ENCODE measurements at places on chromosomes 1 and 21.

- no peak for DNase-seq
Observed at GRCh38 chr1:173038875-173039554, 11.7 kb downstream of the TNFSF18 start.

GRCh38 chr1:61955261-61955660, 213.0 kb downstream of the PATJ start:
- DNase-seq, result no peak

GRCh38 chr1:216075339-216075738, 347.9 kb downstream of the USH2A start:
- DNase-seq, result no peak

- DNase-seq, result no peak
Observed at GRCh38 chr1:36964830-36965229, 69.5 kb downstream of the GRIK3 start.

GRCh38 chr1:109880971-109881894, 29.4 kb upstream of the CSF1 start:
- no peak for DNase-seq

GRCh38 chr1:209490013-209490412, 93.5 kb upstream of the CAMK1G start:
- DNase-seq, result peak; percentile 23

DNA sequence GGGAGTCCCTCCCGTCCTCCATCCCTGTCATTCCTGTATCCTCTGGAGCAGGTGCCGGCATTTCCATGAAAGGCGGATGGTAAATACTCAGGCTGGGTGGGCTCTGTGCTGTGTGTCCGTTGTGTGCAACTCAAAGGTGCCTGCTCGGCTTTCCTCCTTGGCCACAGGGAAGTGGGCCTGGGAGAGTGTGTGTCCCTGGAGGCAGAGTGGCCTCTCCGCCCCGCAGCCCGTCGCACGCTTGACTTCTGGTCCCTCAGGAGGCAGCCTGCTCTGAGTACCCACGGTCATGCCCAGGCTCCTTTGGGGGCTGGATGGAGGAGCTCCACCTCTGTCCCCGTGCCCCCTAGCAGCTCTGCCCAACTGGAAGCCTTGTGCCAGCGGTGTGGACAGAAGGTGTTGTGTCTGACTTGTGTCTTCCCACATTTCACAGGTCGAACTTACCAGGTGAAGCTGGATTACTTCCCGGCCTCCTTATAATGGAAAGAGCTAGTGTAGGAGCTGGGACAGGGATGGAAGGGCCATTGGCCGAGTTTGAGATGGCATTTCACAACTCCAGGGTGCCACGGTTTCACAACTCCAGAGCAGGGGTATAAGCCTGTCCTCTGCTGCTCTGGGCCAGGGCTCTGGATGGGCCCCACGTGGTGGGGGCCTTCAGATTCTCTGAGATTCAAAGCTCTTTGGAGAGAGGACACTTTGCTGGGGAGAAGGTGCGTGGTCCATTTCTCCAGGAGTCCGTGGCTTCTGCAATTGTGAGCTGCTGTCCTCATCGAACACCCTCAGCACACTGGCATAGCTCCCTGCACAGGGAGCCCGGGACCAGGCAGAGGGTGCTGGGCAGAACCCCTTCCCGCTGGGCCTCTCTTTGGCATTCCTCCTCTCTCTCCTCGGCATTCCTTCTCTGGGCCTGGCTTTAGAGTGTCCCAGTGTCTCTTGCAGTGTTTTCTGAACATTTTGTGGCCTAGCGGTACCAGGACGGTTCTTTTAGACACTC, 152.7 kb upstream of the COL6A1 start:
- DNase-seq, result no peak

DNA sequence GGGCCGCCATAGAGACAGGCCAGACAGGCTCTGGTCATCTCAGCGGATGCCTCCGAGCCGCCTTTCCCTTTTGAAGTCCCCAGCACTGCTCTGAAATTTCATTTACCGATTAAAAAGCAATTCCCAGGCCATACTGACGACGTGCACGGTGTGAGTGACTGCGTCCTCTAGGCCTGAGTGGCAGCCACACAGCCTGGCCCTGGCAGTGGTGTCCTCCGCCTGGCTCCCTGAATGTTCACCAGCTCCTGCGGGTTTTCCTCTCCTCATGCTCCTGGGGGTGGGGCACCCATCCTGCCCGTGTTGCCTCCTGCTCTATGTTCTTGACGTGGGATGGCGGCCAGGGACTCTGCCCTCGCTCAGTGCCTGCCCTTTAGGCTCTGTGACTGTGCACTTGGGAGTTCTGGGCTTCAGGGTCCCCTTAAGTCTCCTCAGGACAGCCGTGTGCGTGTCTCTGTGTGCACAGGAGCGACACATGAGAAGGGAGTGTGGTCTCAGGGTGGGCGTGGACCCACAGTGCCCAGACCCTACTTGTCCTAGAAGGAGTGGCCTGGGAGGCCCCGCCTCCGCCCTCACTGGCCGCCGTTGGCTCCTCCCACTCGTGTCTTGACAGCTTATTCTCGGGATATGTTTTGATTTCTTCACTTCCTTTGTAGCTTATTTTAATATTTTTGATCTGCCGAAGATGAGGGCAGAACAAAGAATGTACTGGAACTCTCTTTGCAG, 3.6 kb downstream of the SKI start:
- no peak for DNase-seq

All from NCI-H146 (cell line).